ENCODE measurements at places on chromosomes 4 and X.

GRCh38 chrX:12149670-12150407 is 11.6 kb downstream of the FRMPD4 start:
- no peak for DNase-seq

- DNase-seq = no peak
Measured at GRCh38 chrX:136159611-136160025, 12.3 kb downstream of the FHL1 start.

DNA sequence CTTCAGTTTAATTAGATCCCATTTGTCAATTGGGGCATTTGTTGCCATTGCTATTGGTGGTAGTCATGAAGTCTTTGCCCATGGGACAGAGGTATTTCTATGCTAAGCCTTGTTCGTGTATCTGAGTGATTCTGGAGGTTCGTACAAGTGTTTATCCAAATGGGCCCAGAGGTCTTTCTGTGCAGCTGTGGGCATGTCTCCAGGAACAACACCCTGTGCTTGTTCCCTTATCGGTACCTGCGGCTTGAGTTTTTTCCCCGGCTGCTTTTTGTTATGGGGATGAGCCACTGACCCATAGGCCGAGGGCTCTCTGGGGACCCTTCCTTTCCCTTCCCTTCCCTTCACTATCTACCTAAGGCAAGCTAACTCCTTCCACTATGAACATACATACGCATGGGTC is 81.4 kb upstream of the WDR1 start:
- DNase-seq = no peak

DNA sequence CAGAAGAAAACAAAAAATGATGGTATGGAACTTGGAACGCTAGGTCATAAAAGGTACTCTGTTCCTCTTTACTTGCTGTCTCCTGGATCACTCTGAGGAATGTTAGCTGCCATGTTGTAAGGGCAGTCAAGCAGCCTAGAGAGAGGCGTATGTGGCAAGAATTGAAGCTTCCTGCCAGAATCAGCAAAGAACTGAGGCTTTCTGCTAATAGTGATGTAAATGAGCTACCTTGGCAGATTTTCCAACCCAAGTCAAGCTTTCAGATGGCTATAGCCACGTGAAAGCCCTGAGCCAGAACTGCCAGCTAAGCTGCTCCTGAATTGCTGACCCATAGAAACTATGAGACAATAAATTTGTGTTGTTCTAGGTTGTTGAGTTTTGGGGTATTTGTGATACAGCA is 38.7 kb downstream of the AASDH start:
- DNase-seq = no peak

DNA sequence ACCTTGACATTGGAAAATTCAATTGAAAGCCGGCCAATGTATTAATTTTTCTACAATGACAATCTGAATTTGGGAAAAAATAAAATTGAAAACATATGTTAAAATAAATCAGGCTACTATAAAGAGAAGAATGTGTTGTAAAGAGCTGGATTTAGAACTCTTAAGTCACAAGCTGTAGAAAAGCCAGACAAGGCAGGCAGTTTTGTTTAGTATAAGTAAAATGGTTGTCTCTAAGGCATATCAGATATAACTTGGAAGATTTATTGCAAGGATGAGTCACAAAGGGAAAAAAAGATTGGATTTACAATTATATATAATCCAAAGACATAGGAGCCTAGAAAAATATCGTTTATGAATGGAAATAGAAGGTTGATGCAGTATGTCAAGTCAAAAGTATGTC is 549.1 kb upstream of the EPHA5 start:
- no peak for DNase-seq

Data from ELR (cell line).